ENCODE measurements at places on chromosomes 2 and 18. TPM values are rescaled to one million over a fixed set of nuclear protein-coding genes. Genes with fewer than 3 reads are reported as not detected.

Gene MARCHF4
- total RNA-seq = 1.0 TPM

Gene GAREM1
- 11.1 TPM for total RNA-seq

Gene CCDC141
- total RNA-seq = 160 TPM

Gene PELI1
- total RNA-seq = 178 TPM

Gene RESP18
- not detected for total RNA-seq

DNA sequence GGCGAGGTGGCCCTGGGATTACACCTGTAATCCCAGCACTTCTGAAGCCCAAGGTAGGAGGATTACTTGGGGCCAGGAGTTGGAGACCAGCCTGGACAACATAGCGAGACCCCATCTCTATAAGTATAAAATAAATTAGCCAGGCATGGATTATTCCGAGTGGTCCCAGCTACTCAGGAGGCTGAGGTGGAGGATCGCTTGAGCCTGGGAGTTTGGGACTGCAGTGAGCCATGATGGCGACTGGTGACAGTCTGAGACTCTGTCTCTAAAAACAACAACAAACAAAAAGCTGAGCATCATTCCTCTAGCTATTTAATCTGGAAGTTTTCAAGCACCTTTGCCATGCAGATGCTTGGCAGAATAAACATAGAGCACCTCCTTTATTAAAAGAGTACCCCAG, 21.8 kb upstream of the FAHD2A start:
- H3K27me3 ChIP-seq = no peaks in the 10 kb centered on the region
- H3K4me1 ChIP-seq = no peaks in the 10 kb centered on the region
- DNase-seq = no peak

DNA sequence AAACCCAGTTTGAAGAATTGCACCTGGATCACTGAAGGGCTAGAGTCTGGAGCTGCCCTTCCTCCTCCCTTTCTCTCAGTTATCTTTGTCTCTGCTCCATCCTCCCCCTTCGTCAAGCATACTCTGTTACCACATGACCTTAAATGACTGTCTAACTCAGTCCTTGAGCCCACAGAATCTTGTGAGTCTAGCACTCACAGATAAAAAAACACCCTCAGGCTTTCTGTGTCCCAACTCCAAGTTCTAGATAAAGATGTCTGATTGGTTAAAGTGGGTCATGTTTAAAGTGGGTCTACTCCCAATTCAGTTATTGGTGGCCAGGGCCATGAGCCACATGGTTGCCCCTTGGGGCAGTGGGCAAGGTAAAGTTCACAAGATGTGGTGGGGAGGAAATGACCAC, 53.5 kb upstream of the CYP1B1 start:
- H3K27me3 ChIP-seq = no peaks in the 10 kb centered on the region
- H3K4me3 ChIP-seq = no peak overlapping the region
- no peaks in the 10 kb centered on the region for H3K4me1 ChIP-seq
- no peak overlapping the region for H3K27ac ChIP-seq
- H3K36me3 ChIP-seq = no peaks in the 10 kb centered on the region

DNA sequence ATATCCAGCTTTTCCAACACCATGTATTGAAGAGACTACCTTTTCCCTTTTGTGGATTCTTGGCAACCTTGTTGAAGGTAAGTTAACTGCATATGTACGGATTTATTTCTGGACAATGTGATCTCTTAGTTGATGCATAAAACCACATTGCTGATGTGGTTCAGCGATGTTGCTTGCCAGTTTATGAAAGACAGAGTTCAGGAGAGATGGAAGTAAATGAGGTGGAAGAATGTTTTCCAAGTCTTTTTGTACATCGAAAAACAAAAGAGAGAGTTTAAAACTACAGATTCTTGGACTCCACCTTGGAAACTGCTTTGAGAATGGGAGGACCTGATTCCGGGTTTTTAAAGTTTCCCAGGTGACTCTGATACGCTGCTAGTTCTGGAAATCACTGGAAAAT, 43.8 kb downstream of the MOB4 start:
- no peaks in the 10 kb centered on the region for H3K4me1 ChIP-seq
- no peaks in the 10 kb centered on the region for H3K27me3 ChIP-seq

DNA sequence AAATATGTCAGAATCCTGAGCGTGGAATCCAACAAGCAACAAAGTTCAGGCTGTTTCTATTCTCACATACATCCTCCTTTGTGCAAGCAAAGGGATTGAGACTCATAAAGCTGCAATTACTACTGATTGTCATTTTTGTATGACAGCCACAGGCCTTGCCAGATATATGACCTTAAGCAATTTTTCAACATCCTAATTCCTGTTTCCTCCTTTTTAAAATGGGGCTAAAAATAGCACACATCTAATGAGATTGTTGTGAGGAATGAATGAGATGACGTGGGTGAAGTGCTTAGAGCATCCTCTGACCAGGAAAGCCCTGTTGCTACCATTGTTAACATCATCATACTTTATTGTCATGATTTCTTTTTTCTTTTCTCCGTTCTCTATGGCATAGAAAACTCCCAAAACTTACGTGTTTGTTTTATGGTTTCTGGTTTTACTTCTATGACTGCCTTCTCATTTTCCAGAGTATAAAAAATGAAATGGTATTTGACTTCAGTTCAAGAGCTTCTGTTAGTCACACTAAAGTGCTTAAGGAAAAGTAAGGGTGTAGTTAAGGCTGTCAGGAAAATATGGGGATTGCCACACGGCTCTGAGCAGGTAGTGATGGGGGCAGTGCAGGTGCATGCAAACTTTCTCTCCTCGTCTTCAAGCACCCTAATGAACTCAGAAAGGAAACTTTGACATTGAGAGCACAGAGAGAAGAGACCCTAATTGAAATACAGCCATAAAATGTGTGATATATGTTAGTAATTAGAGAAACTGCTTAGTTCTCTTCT, 590.6 kb upstream of the NETO1 start:
- H3K36me3 ChIP-seq = no peaks in the 10 kb centered on the region
- peaks cover 8% of the 10 kb centered on the region for H3K4me1 ChIP-seq
- H3K27me3 ChIP-seq = no peaks in the 10 kb centered on the region

GRCh38 chr18:22517356-22517755, 99.6 kb upstream of the CTAGE1 start:
- no peaks in the 10 kb centered on the region for H3K27me3 ChIP-seq
- no peak for DNase-seq
- no peak overlapping the region for H3K27ac ChIP-seq
- H3K4me1 ChIP-seq = peaks cover 7% of the 10 kb centered on the region
- H3K36me3 ChIP-seq = no peaks in the 10 kb centered on the region

- no peak for DNase-seq
- peaks cover 3% of the 10 kb centered on the region for H3K4me1 ChIP-seq
- H3K4me3 ChIP-seq = no peak overlapping the region
Observed at GRCh38 chr2:223532712-223533111, 69.4 kb downstream of the SCG2 start.

DNA sequence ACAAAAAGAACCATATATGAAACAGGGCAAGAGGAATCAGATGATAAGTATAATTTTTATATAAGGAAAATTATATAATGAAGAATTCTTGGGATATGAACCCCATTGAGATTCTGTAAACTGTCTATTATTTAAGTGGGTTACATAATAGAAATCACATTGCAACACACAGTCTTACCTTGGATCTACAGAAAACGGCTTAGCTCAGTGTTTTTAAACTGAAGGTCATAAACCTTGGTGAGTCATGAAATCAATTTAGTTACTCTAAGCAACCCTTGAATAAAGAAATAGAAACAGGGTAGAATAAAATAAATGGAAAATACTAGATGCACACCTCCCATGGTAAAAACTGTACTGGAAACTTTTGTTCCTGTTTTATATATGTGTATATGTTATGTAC, 50.7 kb downstream of the METTL8 start:
- H3K4me3 ChIP-seq = no peak overlapping the region
- DNase-seq = no peak
- H3K36me3 ChIP-seq = no peaks in the 10 kb centered on the region
- no peaks in the 10 kb centered on the region for H3K27me3 ChIP-seq

DNA sequence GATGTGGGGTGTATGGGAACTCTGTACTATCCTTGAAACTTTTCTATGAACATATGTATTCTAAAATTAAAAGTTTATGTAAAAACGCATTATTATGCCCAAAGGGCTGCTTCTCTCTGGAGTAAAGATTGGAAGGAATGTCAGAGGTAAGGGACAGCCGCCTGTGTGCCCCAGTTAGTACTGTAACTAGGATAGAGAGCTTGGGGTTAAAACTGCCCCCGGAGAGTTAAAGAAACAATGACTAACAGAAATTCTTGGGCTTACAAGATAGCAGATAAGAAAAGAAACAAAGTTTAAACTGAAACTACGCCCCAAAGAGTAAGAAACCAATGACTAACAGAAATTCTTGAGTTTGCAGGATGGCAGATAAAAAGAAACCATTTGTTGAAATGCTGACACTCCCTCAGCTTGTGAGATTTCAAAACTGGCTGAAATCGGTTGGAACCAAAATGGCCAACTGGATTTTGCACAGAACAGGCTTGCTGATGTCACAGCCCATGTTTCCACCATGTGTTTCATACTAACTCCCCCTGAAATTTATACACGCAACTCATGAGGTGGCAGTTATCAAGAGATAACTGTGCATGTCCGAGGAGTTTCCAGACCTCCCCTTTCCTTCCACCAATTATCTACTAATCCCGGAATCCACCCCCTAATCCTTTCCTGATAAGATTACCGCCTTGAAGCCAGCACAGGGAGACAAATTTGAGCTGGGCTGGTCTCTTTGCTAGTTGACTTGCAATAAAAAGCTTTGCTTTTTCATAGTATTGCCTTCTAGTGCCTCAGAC, 8.7 kb upstream of the TXNDC2 start:
- DNase-seq = peak; percentile 54
- peaks cover 17% of the 10 kb centered on the region for H3K27me3 ChIP-seq
- H3K4me1 ChIP-seq = peaks cover 4% of the 10 kb centered on the region
- peak overlapping the region; percentile 66 for H3K27ac ChIP-seq
- H3K36me3 ChIP-seq = no peaks in the 10 kb centered on the region
- peak overlapping the region; percentile 66 for H3K4me3 ChIP-seq

DNA sequence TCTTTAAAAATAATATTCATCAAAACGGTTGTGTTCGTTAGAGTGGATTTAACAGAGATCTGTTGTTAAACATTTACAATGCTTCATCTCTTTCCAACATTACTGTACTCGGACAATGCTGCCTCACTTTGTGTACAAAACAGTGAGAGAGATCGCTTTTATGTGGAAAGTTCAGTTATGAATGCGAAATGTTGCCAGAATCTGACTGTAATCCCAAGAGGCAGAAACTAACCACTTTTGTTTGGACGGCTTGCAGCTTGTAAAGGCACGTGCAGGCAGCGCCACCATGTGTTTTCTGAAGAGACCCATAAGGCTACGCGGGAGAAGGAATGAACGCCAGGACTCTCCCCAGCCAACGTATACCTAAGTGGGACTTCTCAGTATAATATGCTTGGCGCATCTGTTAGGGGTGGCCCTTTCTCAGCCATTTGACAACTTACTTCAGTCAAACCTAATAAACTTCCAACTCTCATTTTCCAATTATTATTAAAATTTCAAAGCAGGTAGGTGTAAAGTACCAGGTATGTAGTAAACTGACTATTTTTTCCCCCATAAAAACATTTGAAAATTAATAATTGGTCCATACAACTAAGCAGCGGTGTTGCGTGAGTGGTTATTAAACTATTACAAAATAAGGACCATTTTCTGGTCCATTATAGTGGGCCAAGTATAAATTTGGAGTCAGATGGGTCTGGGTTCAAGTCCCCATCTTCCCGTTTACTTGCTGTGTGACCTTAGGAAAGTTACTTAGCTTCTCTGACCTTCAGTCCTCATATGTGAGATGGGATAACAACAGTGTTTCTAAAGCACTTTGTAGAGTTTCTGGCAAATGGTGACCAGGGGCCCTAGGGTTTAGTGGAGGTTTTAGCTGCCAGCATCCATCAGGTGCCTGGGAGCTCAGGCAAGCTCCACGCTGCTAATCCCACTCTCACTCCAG, 5.6 kb upstream of the NAPG start:
- H3K36me3 ChIP-seq = no peaks in the 10 kb centered on the region
- no peak overlapping the region for H3K4me3 ChIP-seq
- H3K4me1 ChIP-seq = no peaks in the 10 kb centered on the region
- H3K27me3 ChIP-seq = no peaks in the 10 kb centered on the region
- no peak overlapping the region for H3K27ac ChIP-seq

DNA sequence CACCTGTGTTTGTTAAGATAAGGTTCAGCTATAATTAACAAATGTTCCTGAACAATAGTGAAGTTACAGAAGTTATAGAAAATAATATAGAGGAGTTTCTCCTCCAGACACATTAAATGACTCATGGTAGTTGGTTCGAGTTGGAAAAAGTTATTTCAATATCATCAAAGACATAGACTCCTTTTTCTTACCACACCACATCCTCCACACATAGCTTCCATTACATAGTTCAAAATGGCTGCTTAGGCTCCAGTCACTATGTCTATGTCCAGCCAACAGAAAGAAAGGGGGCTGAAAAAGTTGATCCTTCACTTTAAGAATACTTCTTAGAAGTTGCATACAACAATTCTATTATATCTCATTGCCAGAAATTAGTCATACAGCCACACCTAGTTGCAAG, 50.7 kb downstream of the DYNAP start:
- no peak for DNase-seq
- no peaks in the 10 kb centered on the region for H3K27me3 ChIP-seq
- H3K27ac ChIP-seq = no peak overlapping the region
- H3K36me3 ChIP-seq = no peaks in the 10 kb centered on the region
- H3K4me1 ChIP-seq = no peaks in the 10 kb centered on the region
- H3K4me3 ChIP-seq = no peak overlapping the region

DNA sequence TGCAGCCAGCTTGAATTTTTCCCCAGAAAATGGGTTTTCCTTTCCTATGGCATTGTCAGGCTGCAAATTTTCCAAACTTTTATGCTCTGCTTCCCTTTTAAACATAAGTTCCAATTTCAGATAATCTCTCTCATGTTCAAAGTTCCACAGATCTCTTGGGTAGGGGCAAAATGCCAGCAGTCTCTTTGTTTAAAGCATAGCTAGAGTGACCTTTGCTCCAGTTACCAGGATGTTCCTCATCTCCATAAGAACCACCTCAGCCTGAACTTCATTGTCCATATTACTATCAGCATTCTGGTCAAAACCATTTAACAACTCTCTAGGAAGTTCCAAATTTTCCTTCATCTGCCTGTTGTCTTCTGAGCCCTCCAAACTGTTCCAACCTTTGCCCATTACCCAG, 68.3 kb downstream of the SGPP2 start:
- no peak for DNase-seq
- H3K27ac ChIP-seq = no peak overlapping the region
- H3K4me3 ChIP-seq = no peak overlapping the region
- no peaks in the 10 kb centered on the region for H3K4me1 ChIP-seq

- H3K36me3 ChIP-seq = no peaks in the 10 kb centered on the region
- no peaks in the 10 kb centered on the region for H3K4me1 ChIP-seq
- H3K27me3 ChIP-seq = no peaks in the 10 kb centered on the region
- no peak overlapping the region for H3K27ac ChIP-seq
Observed at GRCh38 chr2:26933431-26934334, 36.8 kb upstream of the MAPRE3 start.

- no peaks in the 10 kb centered on the region for H3K27me3 ChIP-seq
- no peak overlapping the region for H3K27ac ChIP-seq
- H3K4me1 ChIP-seq = no peaks in the 10 kb centered on the region
- H3K4me3 ChIP-seq = no peak overlapping the region
Observed at GRCh38 chr2:1680222-1681016, 63.9 kb downstream of the PXDN start.

GRCh38 chr2:205176546-205176945, 505.8 kb upstream of the NRP2 start:
- H3K36me3 ChIP-seq = no peaks in the 10 kb centered on the region
- H3K4me3 ChIP-seq = no peak overlapping the region
- no peaks in the 10 kb centered on the region for H3K27me3 ChIP-seq
- no peaks in the 10 kb centered on the region for H3K4me1 ChIP-seq
- no peak overlapping the region for H3K27ac ChIP-seq

GRCh38 chr2:110832740-110833139, 100.4 kb downstream of the ACOXL start:
- H3K36me3 ChIP-seq = no peaks in the 10 kb centered on the region
- no peak overlapping the region for H3K27ac ChIP-seq
- no peak for DNase-seq
- peaks cover 1% of the 10 kb centered on the region for H3K4me1 ChIP-seq

- no peaks in the 10 kb centered on the region for H3K36me3 ChIP-seq
- no peaks in the 10 kb centered on the region for H3K4me1 ChIP-seq
- H3K27me3 ChIP-seq = no peaks in the 10 kb centered on the region
- no peak overlapping the region for H3K27ac ChIP-seq
Observed at GRCh38 chr2:19752500-19752899, 149.3 kb downstream of the TTC32 start.
